GM04504 (cell line): ENCODE measurements at places on chromosomes 2 and 18.
A peak's percentile ranks its signal among the peaks of the same experiment; 100 is the strongest.

GRCh38 chr2:6008726-6009125, 316.5 kb downstream of the SOX11 start:
- DNase-seq, result no peak

DNA sequence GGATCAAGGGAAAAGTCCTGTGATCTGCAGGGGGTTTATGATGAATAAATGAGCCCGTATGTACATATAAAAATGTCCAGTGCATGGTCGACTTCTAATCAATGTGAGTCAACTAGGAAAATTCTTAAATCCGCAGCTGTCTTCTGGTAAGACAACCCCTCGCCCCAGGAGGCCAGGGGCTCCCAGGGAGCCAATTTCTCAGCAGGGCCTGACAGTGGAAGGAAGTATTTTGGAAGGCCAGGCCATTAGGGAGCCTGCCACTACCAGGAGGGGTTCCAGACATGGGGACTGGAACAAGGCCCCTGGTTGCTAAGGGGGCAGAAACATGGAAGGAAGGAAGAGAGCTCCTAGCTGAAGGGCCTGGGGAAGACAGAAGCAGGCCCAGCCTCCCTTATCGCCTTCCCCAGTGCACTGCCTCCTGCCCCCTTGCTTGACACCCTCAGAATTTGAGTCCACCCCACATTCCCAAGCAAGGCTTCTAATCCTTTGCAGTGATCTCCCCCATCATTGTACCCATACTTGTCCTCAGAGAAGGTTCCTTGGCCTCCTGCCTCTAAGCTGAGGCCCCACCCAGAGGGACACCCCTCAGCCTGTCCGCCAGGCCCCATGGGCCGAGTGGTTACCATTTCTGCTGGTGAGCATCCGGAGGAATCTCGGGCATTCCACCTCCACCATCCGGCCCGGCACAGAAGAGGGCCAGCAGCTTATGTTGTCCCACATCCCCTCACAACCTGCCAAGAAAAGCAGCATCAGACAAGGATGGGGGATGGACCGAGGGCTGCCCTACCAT, 45.9 kb downstream of the SCTR start:
- DNase-seq, result no peak

DNA sequence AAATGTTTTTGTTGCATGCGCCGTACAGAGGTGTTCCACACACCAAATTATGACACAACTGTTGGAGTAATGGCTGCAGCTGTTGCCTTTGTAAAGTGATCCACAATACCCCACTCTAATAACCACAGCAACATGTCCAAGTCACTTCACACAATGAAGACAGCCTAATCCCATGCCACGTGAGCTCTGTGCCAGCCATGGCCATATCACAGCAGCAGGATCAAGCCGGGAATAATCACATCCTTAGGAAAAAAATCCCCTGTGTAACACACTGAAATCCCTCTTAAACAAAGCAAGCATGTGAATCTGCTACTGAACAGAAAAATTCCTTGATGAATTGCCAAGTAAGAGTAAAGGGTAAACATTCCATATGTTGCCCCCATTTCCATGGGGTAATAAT, 179.5 kb upstream of the PARD3B start:
- DNase-seq, result no peak

DNA sequence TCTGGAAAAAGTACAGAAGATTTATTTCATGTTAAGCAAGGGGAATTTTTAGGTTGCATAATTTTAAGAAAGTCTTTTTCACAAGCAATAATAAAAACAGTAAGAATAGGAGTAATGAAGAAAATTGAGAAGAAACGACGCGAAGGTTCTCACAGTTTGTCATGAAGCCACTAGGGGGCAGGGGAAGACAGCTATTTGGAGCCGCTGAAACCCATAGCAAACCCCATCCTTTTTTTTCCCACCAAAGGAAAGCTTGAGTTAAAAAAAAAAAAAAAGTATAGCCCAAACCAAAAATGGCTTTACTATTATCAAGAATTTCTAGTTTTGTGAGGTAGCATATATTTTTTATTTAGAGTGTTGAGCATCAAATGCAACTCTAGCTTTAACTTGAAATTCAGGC, 300.9 kb downstream of the PHLPP1 start:
- peak; percentile 25 for DNase-seq

- DNase-seq, result no peak
These were observed 16.0 kb upstream of the TSPYL6 start for GRCh38 chr2:54271843-54272627.

DNA sequence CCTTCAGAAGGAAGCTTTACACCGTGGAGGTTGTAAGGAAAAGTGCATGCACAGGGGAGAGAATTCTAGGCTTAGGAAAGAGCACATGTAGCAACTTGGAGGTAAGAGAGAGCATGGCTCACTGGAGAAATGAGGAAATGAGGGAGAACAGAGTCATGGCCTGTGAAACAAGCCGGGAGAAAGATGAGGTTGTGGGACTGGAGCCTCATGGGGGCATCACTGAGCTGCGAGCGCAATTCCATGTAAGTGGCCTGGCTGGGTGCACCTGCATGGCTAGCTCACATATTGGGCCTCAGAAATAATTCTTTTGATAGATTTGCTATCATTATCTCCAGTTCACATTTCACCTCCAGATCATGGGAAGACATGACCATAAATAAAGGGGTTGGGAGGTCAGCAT, 785.5 kb upstream of the RAB6C start:
- DNase-seq, result no peak

DNA sequence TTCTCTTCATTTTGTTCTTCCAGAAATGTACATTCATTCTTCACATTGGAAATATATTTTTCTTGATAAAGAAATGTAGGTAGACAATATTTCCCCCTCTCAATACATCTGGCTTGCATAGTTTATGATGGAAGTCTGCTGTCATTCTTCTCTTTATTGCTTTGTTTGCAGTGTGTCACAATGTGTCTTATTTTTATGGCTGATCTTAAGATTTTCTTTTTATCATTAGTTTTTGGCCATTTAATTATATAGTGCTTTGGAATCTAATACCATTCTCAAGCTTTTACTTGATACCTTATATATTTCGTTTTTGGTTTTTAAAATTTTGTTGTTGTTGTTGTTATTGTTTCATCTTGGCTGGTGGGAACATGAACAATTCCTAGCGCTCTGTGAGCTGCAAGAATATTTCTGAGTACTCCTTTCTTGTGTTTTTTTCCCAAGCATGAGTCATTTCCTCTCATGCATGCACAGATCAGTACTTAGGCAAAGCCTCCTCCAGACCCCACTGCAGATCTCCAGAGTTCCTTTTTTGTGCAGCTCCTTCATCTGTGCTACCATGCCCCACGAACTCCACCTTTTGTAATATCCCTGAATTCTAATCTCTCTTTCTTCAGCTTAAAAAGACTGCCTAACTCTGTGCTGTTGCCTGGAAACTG, 13.7 kb upstream of the MMADHC start:
- no peak for DNase-seq

DNA sequence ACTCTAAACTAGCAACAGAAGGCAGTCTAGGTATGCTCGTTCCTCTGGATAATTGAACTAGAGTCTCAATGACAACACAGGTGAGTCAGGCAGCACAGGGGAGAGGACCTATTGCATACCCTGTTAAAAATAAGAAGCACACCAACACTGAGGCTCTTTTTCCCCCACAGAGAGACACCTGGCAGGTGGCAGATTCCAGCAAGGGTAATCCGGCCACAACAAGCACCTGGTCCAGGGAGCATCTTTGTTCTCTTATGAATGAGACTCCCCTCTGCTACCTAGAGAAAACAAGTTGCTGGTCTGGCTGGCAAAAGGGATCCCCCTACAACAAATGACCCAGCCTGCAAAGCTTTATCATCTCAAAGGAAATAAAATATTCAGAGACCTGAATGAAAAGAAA, 508.9 kb upstream of the POU3F3 start:
- no peak for DNase-seq
